ENCODE measurements at places on chromosomes 12 and 14.

GRCh38 chr14:104821229-104821945, 20.5 kb downstream of the ZBTB42 start:
- DNase-seq = no peak

DNA sequence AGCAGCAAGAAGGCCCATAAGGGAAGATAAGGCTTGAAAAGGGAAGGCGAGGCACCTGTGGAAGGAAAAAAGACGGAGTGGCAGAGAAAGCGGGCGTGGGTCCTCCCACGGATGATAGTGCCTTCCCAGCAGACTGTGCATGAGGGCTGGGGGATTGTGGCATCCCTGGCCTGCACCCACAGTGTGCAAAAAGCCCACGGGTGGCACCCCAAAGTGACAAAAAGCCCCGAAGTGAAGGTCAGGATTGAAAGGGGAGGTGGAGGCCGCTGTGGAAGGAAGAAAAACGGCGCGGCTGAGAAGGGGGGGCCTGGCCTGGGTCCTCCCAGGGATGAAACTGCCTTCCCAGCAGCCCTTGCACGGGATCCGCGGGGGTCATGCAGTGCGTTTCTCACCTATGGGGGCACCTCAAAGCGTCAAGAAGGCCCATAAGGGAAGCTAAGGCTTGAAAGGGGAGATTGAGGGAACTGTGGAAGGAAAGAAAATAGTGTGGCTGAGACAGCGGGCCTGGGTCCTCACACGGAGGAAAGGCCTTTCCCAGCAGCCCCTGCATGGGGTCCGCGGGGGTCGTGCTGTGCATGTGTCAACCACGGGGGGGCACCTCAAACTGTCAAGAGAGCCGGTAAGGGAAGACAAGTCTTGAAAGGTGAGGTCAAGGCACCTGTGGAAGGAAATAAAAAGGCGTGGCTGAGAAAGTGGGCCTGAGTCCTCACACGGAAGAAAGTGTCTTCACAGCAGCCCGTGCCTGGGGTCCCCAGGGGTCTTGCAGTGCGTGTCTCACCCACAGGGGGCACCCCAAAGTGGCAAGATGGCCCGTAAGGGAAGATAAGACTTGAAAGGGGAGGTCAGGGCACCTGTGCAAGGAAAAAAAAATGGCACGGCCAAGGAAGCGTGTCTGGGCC, 274.1 kb downstream of the ALG10 start:
- no peak for DNase-seq

GRCh38 chr14:21680072-21680471, 6.5 kb upstream of the OR4E1 start:
- DNase-seq = no peak

DNA sequence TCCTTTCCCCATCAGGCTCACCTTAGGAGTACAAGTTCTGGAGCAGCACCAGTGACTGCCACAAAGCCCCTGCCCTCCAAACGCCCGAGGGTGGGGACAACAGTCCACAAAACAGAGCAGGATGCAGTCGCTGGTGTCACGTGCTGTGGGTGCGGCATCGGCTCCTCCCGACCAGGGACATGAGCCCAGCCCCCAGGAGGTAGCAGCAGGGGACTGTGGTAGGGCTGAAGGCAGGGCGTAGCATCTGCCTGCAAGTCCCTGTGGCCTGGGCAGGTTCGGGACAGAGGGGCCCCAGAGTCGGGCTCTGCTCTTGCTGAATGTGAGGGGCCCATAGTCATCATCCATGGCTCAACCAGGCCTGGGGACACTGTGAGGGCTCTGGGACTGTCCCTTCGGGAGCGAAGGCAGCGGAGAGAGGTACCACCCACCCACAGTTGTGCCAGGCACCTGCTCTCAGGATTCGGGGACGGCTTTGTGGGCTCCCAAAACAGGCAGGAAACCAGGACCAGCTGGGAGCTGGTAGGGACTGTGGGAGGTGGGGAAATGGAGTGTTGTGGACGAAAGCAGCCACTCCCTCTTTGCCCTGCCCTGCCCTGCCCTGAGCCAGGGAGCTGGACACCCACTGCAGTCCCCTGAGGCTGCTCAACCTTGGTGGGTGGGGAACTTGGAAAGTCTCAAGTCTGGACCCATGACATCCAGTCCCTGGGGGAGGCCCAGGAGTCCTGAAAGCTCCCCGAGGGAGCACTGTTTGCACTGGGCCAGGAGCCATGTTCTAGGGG, 30.7 kb downstream of the FBRSL1 start:
- no peak for DNase-seq

DNA sequence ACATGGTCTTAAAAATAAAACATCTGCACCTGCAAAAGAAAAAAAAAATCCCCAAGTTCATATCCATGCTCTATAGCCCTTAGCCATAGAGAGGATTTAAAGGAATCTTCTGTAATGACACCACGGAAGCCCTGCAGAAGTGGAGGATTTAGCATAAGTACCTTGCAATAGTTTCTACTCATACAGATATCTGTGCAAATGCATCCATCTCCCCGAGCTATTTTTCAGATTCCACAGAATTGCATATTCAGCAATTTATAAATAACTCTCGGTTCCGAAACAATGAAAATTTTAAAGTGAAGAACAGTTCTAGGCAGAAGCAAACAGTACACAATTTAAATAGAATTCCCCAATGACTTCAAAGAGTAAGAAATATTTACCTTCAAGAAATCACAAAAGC, 424 bp downstream of the IGF1 start:
- no peak for DNase-seq

- DNase-seq = no peak
Measured at GRCh38 chr14:31362746-31363145, 57.6 kb downstream of the HEATR5A start.

DNA sequence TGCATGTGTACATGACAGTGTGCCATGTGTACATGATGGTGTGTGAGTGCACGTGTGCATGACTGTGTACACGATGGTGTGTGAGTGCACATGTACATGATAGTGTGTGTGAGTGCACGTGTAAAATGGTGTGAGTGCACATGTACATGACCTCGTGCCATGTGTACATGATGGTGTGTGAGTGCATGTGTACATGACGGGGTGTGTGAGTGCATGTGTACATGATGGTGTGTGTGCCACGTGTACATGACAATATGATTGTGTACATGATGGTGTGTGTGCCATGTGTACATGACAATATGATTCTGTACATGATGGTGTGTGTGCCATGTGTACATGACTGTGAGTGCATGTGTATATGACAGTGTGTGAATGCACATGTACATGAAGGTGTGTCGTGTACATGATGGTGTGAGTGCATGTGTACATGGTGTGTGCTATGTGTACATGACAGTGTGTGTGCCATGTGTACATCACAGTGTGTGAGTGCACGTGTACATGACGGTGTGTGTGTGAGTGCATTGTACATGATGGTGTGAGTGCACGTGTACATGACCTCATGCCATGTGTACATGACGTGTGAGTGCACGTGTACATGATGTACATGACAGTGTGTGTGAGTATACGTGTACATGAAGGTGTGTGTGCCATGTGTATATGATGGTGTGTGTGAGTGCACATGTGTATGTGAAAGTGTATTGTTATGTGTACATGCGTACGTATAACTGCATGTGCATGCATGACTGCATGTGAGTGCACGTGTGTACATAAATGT, 46.3 kb downstream of the FBRSL1 start:
- no peak for DNase-seq

DNA sequence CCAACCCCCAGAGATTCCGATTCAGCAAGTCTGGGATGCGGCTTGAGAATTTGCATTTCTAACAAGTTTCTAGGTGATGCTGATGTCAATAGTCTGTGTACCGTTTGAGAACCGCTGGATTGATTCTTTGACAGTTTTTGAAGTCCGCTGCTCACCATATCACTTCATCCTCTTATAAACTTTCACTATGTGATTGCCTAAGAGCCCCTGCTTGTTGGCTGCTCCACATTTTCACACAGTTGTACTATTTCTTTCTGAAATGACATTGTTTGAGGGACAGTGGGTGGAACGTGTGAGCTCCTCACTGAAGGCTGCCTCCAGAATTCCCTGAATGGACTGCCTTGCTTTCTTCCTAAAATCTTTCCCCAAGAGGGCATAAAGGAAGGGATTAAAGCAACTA, 7.7 kb downstream of the C3AR1 start:
- no peak for DNase-seq

DNA sequence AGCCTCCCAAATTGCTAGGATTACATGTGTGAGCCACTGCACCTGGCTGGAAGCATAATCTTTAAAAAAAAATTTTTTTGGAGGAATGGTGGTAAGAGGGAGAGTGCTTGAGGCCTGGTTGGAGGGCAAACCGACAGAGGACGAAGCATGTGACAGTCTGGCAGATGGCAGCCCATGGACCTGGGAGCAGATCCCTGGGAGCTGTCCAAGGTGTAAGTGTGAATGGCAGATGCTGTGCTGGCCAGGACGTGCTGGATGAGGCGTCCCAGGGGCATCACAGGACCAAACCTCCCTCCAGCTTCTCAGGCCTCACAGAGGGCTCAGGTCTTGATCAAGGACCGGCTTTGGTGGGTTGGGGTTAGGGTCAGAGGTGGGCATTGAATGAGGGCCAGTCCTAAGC, 128.4 kb upstream of the NCOR2 start:
- DNase-seq = no peak

DNA sequence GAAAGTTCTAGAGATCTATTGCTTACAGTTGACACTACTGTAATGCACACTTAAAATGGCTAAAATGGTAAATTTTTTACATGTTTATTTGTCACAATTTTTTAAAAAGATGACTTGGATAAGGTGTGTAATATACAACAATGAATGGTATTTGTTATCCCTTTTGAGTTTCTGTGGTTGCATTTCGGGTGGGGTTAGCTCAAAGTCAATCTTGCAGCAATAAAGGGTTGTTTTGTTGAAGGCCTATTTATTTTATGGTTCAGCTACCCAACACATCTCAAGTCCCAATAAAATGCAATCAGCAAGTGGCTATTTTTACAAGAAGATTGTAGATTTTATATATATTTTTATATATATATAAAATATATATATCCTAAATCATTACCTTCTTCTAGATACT, 22.1 kb downstream of the SNRPF start:
- DNase-seq = no peak

- no peak for DNase-seq
Measured at GRCh38 chr14:71478542-71478941, 453.7 kb upstream of the RGS6 start.

GRCh38 chr12:70609739-70610491, 27.3 kb downstream of the PTPRB start:
- DNase-seq = peak; percentile 20
